ENCODE measurements at places on chromosomes 12 and 14. TPM values are rescaled to one million over a fixed set of nuclear protein-coding genes. Genes with fewer than 3 reads are reported as not detected.

The SSPN gene
- 111 TPM for polyA plus RNA-seq

The SERPINA9 gene
- not detected for polyA plus RNA-seq

DNA sequence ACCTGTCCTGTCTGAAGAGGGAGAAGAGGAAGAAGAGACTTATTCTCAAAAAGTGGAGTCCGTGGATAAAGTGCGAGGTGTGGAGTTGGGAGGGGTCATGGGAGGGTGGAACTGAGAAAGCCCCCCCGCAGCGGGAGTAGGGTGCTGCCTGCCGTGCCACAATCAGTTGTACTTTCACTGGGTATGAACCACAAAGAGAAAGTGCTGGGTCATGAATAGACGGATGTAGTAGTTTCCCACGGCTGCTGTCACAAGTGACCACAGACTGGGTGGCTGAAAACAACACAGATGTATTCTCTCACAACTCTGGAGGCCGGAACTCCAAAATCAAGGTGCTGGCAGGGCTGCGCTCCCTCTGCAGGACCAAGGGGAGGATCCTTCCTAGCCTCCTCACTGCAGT lies 5.5 kb downstream of the DNAH10 start:
- no peak for DNase-seq
- no peak overlapping the region for H3K27ac ChIP-seq
- H3K27me3 ChIP-seq, result peaks cover 17% of the 10 kb centered on the region
- H3K4me1 ChIP-seq, result no peaks in the 10 kb centered on the region
- no peaks in the 10 kb centered on the region for H3K36me3 ChIP-seq

DNA sequence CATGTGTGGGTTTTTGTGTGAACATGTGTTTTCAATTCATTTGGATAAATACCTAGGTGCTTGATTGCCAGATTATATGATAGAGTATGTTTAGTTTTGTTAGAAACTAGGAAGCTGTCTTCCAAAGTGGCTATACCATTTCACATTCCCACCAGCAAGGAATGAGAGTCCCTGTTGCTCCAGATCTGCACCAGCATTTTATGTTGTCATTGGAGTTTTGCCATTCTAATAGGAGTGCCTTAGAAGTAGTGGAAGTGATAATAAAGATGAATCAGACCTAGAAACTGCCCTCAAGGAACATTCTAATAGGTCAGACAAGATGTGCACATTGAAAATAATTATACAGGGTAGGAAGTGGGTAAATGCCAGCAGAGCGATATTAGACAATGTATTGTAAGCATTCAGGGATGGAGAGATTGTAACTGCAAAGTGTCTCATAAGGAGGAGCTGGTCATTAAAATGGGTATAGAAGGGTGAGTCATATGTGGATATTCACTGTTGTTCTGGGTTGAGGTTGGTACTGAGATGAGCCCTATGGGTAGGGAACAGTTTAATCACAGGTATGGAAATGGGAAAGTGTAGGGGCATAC lies 71.4 kb downstream of the MNAT1 start:
- H3K4me1 ChIP-seq, result no peaks in the 10 kb centered on the region
- H3K36me3 ChIP-seq, result no peaks in the 10 kb centered on the region
- no peaks in the 10 kb centered on the region for H3K27me3 ChIP-seq
- H3K4me3 ChIP-seq, result no peak overlapping the region

GRCh38 chr14:74517731-74518130 lies 24.2 kb downstream of the ISCA2 start:
- peaks cover 26% of the 10 kb centered on the region for H3K4me1 ChIP-seq
- H3K36me3 ChIP-seq, result no peaks in the 10 kb centered on the region
